ENCODE measurements at places on chromosomes 7 and 10. TPM values are rescaled to one million over a fixed set of nuclear protein-coding genes. Genes with fewer than 3 reads are reported as not detected.

- H3K4me3 ChIP-seq = no peak overlapping the region
- no peaks in the 10 kb centered on the region for H3K36me3 ChIP-seq
- no peaks in the 10 kb centered on the region for H3K4me1 ChIP-seq
- H3K27me3 ChIP-seq = no peaks in the 10 kb centered on the region
- H3K27ac ChIP-seq = no peak overlapping the region
- DNase-seq = peak; percentile 54
These were observed 25.2 kb upstream of the BTBD16 start for GRCh38 chr10:122245897-122246296.

DNA sequence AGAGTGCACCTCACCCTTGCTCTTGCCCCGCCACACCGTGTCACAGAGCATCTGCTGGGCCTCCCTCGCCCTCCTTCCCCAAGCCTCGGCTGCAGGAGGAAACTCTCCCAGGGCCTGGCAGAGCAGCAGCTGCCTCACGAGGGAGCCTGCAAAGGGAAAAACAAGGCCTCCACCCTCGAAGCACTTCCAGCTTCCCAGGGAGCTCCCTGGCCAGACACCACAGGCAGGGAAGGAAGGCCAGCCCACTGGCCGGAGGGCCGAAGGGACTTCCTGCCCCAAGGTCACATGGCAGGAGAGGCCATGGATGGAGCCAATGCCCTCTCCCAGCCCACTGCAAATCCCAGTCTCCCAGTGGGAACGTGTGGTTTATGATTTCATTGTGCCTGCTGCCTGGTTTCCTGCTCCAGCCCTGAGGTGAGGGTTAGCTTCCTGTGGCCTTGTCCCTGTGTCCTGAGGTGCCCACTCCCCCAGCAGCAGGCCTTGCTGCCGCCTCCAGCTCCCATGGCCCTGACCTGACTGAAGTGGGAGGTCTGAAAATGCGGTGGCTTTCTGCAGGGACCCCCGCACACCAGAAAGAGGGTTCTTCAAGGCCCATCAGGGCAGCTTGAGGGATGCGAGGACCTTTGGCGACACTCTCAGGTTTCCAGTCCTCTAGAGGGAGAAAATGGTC, 100.5 kb upstream of the PPIF start:
- H3K4me1 ChIP-seq = peaks cover 73% of the 10 kb centered on the region
- no peaks in the 10 kb centered on the region for H3K36me3 ChIP-seq
- no peak overlapping the region for H3K4me3 ChIP-seq
- H3K27me3 ChIP-seq = no peaks in the 10 kb centered on the region

- DNase-seq = no peak
- H3K27ac ChIP-seq = no peak overlapping the region
- H3K4me1 ChIP-seq = peaks cover 5% of the 10 kb centered on the region
- no peaks in the 10 kb centered on the region for H3K36me3 ChIP-seq
These were observed 105.1 kb upstream of the GPR26 start for GRCh38 chr10:123561141-123561440.

DNA sequence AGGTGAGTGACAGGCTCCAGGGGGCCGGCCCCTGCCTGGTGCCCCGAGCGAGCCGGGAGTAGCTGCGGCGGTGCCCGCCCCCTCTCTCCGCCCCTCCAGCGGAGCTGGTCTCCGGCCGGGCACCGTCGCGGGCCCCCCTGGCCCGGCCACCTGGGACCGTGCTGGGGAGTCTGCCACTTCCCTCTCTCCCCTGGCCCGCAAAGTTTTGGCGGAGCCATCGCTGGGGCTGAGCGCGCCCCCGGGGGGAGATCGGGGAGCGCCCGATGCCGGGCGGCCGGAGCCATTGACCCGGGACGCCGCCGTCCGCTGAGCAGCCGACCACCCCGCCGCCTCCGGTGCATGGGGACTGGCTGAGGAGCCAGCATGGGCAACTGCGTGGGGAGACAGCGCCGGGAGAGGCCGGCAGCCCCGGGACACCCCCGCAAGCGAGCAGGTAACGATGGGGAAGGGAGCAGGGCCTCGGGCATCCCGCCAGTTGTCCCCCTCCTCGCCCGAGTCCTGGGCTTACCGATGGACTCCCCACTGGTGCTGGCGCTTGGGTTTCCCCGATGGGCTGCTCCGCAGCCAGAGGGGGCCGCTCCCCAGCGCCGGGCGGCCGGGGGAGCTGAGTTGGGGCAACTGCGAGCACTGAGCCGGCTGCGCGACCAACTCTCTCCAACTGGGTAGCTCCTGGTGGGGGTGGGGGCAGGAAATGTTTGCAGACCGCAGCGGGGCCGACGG, at the start of gene UBTD1:
Gene UBTD1 (plus strand): TSS at position 84 of the 720 bp plus-strand sequence. CDS start 280 bp downstream, at position 364.
- no peaks in the 10 kb centered on the region for H3K27me3 ChIP-seq
- H3K36me3 ChIP-seq = no peaks in the 10 kb centered on the region
- H3K27ac ChIP-seq = peak within 1 kb of the TSS; percentile 97
- H3K4me3 ChIP-seq = peak within 1 kb of the TSS; percentile 97

DNA sequence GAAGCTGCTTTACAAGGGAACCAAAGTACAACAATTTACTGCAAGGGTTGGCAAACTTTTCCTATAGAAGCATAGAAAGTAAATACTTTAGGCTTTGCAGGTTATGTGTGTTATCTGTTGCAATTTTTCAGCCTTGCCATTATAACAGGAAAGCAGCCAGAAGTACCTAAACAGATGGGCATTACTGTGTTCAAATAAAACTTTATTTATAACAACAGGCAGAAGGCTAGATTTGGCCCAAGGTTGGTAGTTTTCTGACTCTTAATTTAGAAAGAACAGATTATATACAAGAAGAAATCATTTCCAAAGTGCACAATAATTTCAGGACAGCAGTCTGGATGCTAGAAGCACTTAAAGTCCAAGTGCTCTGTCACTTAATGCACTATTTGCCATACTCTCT, 307.1 kb downstream of the ANKRD7 start:
- H3K27me3 ChIP-seq = no peaks in the 10 kb centered on the region
- no peaks in the 10 kb centered on the region for H3K36me3 ChIP-seq
- H3K27ac ChIP-seq = no peak overlapping the region

- no peaks in the 10 kb centered on the region for H3K4me1 ChIP-seq
- H3K27ac ChIP-seq = no peak overlapping the region
- DNase-seq = no peak
- no peak overlapping the region for H3K4me3 ChIP-seq
- no peaks in the 10 kb centered on the region for H3K36me3 ChIP-seq
- H3K27me3 ChIP-seq = no peaks in the 10 kb centered on the region
These were observed 27.1 kb upstream of the PLXNA4 start for GRCh38 chr7:132603220-132603833.

GRCh38 chr7:129146237-129146979, 1.9 kb downstream of the TSPAN33 start:
- no peaks in the 10 kb centered on the region for H3K36me3 ChIP-seq
- DNase-seq = no peak
- no peak overlapping the region for H3K27ac ChIP-seq
- H3K4me1 ChIP-seq = peaks cover 14% of the 10 kb centered on the region

- H3K27me3 ChIP-seq = peaks cover 30% of the 10 kb centered on the region
- H3K27ac ChIP-seq = no peak overlapping the region
- H3K4me3 ChIP-seq = peak overlapping the region; percentile 47
- H3K36me3 ChIP-seq = no peaks in the 10 kb centered on the region
These were observed 1.4 kb downstream of the HSPA12A start for GRCh38 chr10:116740971-116741370.

DNA sequence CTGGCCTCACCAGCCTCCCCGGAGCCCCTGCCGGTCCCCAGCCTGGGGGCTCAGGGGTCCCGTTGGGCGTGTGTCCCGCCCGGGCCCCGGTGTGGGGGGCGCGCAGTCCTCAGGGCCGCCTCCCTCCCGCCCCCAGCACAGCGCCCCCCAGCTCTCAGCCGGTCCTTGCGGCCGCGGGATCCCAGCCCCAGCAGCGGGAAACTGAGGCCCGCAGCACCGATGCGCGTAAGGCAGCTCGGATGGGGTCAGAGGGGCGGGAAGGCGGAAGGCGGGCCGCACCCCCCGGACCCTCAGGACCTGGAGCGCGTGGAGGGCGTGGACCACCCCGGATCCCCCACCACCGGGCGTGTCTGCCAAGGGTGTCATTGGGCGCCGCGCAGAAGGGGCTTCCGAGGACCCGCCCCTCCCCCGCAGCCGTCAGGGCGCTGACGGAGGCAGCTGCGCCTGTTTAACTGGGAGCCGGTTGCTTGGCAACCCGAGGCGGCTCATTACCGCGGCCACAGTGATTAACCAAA, 14.9 kb downstream of the UNCX start:
- peaks cover 38% of the 10 kb centered on the region for H3K4me1 ChIP-seq
- no peak overlapping the region for H3K27ac ChIP-seq
- peaks cover 81% of the 10 kb centered on the region for H3K27me3 ChIP-seq
- H3K4me3 ChIP-seq = no peak overlapping the region

GRCh38 chr10:48526011-48526821, 78.7 kb downstream of the ARHGAP22 start:
- H3K27ac ChIP-seq = no peak overlapping the region
- H3K36me3 ChIP-seq = no peaks in the 10 kb centered on the region
- peaks cover 17% of the 10 kb centered on the region for H3K4me1 ChIP-seq
- H3K4me3 ChIP-seq = no peak overlapping the region

DNA sequence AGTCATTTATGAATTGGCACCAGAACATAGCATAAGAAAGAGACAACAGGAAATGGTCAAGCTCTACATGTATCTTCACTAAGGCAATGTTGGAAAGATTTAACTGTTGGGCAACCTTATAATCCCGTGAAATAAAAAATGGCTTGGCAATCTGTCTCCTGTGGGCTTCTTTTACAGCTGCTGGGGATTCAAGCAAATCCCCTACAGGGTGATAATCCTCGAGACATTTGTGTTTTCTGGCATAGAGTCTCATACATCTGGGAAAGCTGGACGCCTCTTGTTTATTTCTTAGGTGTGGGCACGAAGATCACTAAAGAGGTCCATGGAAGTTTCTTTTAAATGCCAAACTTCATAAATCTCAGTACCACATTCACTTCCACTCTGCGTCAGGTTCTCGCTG, 82.2 kb upstream of the GPR141 start:
- no peak overlapping the region for H3K27ac ChIP-seq
- H3K4me1 ChIP-seq = no peaks in the 10 kb centered on the region
- no peaks in the 10 kb centered on the region for H3K36me3 ChIP-seq
- H3K4me3 ChIP-seq = no peak overlapping the region

GRCh38 chr7:4931943-4932342, 27.0 kb downstream of the MMD2 start:
- no peaks in the 10 kb centered on the region for H3K4me1 ChIP-seq
- H3K27ac ChIP-seq = no peak overlapping the region
- no peak for DNase-seq
- no peaks in the 10 kb centered on the region for H3K36me3 ChIP-seq
- no peak overlapping the region for H3K4me3 ChIP-seq

DNA sequence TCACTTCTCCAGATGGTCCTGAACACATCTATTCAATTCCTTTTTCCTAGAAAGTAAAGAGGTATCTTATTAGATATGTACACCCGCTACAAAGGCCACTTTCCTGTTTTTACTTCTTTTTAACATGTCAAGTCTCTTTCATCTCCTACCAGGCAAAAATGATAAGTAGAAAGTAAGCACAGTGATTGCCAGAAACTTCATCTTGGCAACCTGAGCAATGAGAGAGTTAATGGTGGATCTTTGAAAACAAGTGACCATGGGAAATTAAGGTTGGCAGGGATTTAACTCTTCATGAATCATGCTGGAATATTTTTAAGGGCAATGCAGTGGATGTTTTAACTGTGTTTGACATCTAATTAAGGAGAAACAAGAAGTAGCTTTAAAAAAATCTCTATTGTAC, 2.7 kb downstream of the SEMA3A start:
- peak overlapping the region; percentile 36 for H3K4me3 ChIP-seq
- H3K27me3 ChIP-seq = no peaks in the 10 kb centered on the region
- no peaks in the 10 kb centered on the region for H3K4me1 ChIP-seq
- peak overlapping the region; percentile 74 for H3K27ac ChIP-seq
- H3K36me3 ChIP-seq = no peaks in the 10 kb centered on the region

- no peak overlapping the region for H3K27ac ChIP-seq
- peaks cover 90% of the 10 kb centered on the region for H3K36me3 ChIP-seq
- H3K4me3 ChIP-seq = no peak overlapping the region
These were observed 45.3 kb downstream of the PDLIM1 start for GRCh38 chr10:95245425-95246055.

DNA sequence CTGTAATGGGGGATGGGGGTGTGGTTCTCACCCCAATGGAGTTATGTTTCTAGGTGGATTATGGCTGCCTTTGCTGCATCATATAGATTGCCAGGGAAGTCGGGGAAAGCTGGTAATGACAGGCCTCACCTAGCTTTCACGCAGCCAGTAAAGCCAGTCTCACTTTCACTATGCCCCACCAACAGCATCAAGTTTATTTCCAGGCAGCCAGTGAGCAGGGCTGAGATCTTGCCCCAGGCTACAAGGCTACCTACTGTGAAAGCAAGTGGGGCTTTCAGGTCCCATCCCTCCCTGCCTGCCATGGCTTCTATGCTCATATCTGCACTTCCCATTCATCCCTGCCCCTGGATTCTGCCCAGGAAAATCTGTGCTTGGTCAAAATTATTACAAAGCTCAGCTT, 61.7 kb upstream of the NXPH1 start:
- H3K4me1 ChIP-seq = no peaks in the 10 kb centered on the region
- no peaks in the 10 kb centered on the region for H3K36me3 ChIP-seq
- no peak overlapping the region for H3K4me3 ChIP-seq
- no peaks in the 10 kb centered on the region for H3K27me3 ChIP-seq

GRCh38 chr10:22710139-22710745, 4.1 kb downstream of the PIP4K2A start:
- peaks cover 8% of the 10 kb centered on the region for H3K36me3 ChIP-seq
- no peaks in the 10 kb centered on the region for H3K27me3 ChIP-seq
- DNase-seq = no peak

- no peak overlapping the region for H3K27ac ChIP-seq
- H3K27me3 ChIP-seq = no peaks in the 10 kb centered on the region
- no peak overlapping the region for H3K4me3 ChIP-seq
- no peaks in the 10 kb centered on the region for H3K36me3 ChIP-seq
- H3K4me1 ChIP-seq = no peaks in the 10 kb centered on the region
These were observed 1349.1 kb downstream of the XPNPEP1 start for GRCh38 chr10:108574233-108574632.

DNA sequence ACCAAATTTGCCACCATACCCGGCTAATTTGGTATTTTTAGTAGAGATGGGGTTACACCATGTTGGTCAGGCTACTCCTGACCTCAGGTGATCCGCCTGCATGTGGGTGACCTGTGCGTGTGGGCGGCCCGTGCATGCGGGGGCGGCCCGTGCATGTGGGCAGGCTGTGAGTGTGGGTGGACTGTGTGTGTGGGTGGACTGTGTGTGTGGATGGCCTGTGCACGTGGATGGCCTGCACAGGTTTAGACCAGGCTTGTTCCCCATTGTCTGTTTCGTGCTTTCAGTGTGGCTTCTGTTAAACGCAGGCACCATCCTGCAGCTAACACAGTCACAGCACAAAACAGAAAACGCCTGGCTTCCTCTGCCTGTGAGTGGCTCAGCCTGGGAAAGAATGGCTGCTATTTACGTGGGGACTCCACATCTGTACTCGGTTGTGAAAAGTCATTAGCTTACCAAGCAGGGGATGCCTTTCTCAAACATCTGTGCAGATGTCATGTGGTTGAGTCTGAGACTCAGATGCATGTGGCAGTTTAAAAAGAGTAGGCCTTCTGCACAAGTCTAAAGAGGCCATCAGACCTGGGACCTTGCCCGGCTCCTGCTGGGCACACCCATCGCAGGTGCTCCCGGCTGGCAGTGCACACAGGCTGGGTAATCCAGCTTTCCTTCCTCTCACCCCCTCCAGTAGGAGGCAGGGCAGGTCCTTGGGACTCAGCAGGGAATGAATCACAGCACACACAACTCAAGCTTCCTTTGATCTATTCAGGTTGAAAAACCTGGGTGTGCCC, 91.6 kb downstream of the COBL start:
- no peaks in the 10 kb centered on the region for H3K4me1 ChIP-seq
- no peak for DNase-seq
- H3K36me3 ChIP-seq = no peaks in the 10 kb centered on the region
- H3K4me3 ChIP-seq = no peak overlapping the region

WASHC2A gene
- 21.6 TPM for polyA plus RNA-seq

EBLN1 gene
- polyA plus RNA-seq = not detected

CYP3A4 gene
- polyA plus RNA-seq = not detected

PPA1 gene
- polyA plus RNA-seq = 120 TPM

OPN1SW gene
- not detected for polyA plus RNA-seq

CYP3A7 gene
- polyA plus RNA-seq = not detected

FKBP6 gene
- polyA plus RNA-seq = 0.15 TPM

GDF2 gene
- polyA plus RNA-seq = not detected

CACNA2D1 gene
- polyA plus RNA-seq = 2.5 TPM

Data from spleen (tissue), 13 donors.